ENCODE measurements at places on chromosomes 2 and 18. TPM values are rescaled to one million over a fixed set of nuclear protein-coding genes. Genes with fewer than 3 reads are reported as not detected.

Gene LINC00305
- total RNA-seq = not detected

DNA sequence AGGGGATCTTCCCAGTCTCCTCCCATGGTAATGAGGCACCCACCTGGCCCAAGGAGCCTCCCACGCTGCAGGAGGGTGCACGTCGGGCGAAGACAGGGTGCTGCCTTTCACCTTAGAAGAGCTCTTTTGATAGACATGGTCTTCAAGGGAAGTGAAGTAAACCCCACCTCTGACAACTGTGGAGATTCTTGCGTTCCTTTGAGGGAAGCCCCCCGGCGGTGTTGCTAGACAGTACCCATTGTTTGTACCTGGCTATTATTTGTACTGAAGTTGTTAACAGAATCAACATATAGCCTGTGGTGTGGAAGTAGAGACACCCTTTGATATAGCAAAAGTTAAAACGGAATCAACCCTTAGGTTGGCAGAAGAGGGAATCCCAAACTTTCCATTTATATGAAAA is 648.0 kb downstream of the GALR1 start:
- no peak overlapping the region for H3K27ac ChIP-seq
- H3K36me3 ChIP-seq = no peaks in the 10 kb centered on the region
- H3K4me3 ChIP-seq = no peak overlapping the region
- H3K4me1 ChIP-seq = no peaks in the 10 kb centered on the region
- H3K27me3 ChIP-seq = peaks cover 55% of the 10 kb centered on the region

- no peak for DNase-seq
- H3K4me3 ChIP-seq = no peak overlapping the region
- no peaks in the 10 kb centered on the region for H3K36me3 ChIP-seq
- no peaks in the 10 kb centered on the region for H3K27me3 ChIP-seq
Measured at GRCh38 chr2:137357634-137358033, 592.3 kb downstream of the THSD7B start.

- peaks cover 52% of the 10 kb centered on the region for H3K4me1 ChIP-seq
- H3K36me3 ChIP-seq = no peaks in the 10 kb centered on the region
- H3K4me3 ChIP-seq = no peak overlapping the region
- no peaks in the 10 kb centered on the region for H3K27me3 ChIP-seq
- peak; percentile 7 for DNase-seq
Measured at GRCh38 chr2:191318729-191319078, 73.5 kb downstream of the MYO1B start.
